M059J (cell line): ENCODE measurements at places on chromosomes 7 and 10. TPM values are rescaled to one million over a fixed set of nuclear protein-coding genes. Genes with fewer than 3 reads are reported as not detected.

- DNase-seq: no peak
These were observed 178.6 kb downstream of the POLR1F start for GRCh38 chr7:19530261-19530660.

Gene LAMB1
- total RNA-seq: 112 and 225 TPM in 2 replicates

Gene UTF1
- not detected in 2 replicates for total RNA-seq

GRCh38 chr7:17521437-17521836, 223.0 kb downstream of the AHR start:
- peak; percentile 85 for DNase-seq

- DNase-seq: no peak
These were observed 826.6 kb upstream of the LRRN3 start for GRCh38 chr7:110264288-110264687.

Gene OR6V1
- total RNA-seq: not detected in 2 replicates

DNA sequence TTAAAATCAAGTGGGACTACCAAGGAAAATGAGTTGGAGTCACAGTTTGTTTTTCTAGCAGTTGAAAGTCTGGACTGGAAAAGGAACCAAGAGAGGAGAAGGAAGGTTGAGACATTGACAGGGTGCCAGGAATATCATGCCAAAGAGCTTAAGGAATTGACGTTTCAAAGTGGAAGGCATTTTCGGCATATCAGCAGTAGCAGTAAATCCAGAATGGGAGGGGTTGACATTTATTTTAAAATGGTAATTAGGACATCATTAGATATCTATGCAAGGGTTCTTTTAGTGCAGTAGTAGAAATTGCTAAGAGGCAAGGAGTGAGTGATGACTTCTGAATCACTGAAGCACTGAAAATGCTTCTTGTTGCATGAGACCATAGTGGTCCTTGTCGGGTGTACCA, 335.9 kb upstream of the PLXDC2 start:
- no peak for DNase-seq

GRCh38 chr10:106897719-106898118, 266.8 kb downstream of the SORCS1 start:
- DNase-seq: no peak

DNA sequence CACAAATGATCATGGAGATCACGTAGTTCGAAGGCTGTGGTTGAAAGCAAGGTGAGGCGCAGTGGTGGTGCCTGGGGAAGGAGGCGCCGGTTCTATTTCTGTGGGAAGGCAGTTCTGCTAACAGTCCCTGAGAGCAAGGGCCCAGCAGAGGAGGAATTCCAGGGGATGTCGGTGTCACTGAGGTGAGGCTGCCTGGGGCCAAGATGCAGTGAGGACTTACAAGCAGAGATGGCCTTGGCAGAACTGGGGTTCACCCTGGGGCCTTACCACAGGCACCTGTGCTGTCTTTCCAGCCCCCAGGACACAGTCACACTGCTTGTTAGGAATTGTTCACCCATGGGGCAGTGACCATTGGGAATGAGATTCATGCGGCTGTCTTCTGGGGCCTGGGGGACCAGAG, 26.7 kb downstream of the GBX1 start:
- no peak for DNase-seq

DNA sequence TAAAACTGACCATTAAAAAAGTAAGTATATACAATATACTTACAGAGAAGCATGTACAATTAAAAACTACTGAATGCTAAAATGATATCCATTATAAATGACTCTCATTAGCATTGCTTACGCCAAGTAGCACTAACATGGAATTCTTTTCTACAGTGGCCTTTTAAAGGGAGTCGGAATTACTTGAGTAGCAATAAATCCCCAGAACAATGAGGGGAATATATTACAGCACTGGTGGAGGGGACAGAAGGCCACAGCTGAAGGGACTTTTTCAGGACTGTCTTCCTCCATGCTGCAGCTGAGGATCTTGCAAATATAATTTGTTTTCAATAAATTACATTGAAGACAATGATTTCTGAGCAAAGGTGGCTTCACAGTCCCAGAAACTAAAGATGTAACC, 97.0 kb downstream of the ALOX5 start:
- no peak for DNase-seq

DNA sequence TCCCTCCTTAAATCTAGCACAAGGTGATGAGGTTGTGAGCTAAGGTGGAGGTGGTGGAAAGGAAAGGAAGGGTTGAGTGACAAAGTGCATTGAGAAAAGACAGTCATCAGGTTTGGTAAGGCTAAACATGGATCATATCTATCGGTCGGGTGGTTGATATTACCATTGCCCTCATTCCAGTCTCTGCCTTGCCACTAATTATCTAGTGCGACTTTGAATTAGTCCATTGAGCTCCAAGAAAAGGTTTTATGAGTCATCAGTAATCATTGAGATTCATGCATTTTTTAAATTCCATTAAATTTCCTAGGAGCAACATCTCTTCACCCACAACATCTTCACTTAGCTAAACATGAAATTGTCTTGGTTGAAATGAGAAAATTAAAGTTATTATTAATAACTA, 68.9 kb upstream of the FRMD4A start:
- peak; percentile 57 for DNase-seq

Gene SAMD9L
- 103 and 105 TPM in 2 replicates for total RNA-seq

DNA sequence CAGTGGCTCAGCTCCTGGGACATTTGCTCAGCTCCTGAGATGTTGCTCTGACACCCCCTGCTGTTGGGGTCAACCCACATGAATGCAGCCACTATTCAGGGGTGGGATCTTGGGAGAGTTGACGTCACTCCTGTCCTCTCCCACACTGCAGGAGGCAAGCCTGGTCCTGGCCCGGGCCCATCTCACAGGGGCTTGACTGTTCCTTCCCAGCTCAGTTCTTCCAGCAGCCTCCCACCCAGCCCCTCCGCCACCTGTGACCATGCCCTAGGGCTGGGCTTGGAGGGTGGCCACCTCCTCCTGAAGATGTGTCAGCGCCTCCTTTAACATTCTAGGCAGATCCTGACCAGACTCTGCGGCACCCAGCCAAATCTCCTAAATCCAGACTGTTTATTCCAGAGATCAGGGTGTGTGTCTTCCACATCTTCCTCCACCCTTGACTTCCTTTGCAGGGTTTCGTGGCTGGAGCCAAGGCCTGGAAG, 19.1 kb upstream of the OPALIN start:
- peak; percentile 21 for DNase-seq

DNA sequence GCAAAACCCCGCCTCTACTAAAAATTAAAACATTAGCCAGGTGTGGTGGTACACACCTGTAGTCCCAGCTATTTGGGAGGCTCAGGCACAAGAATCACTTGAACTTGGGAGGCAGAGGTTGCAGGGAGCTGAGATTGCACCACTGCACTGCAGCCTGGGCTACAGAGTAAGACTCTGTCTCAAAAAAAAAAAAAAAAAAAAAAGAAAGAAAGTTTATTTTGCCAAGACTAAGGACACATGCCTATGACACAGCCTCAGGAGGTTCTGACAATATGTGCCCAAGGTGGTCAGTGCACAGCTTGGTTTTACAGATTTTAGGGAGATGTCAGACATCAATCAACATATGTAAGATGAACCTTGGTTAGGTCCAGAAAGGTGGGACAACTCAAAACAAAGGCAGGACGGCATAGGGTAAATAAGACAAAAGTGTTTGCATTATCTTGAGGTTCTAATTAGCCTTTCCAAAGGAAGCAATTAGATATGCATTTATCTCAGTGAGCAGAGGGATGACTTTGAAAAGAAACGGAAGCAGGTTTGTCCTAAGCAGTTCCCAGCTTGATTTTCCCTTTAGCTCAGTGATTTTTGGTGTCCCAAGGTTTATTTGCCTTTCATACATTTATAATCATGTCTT, 20.7 kb upstream of the OTUD1 start:
- DNase-seq: no peak

- no peak for DNase-seq
These were observed 9.6 kb upstream of the CFAP46 start for GRCh38 chr10:132951926-132952325.

GRCh38 chr7:107876916-107877315, 14.1 kb upstream of the DLD start:
- DNase-seq: no peak

GRCh38 chr7:33597181-33597580, 308.2 kb upstream of the BMPER start:
- no peak for DNase-seq

DNA sequence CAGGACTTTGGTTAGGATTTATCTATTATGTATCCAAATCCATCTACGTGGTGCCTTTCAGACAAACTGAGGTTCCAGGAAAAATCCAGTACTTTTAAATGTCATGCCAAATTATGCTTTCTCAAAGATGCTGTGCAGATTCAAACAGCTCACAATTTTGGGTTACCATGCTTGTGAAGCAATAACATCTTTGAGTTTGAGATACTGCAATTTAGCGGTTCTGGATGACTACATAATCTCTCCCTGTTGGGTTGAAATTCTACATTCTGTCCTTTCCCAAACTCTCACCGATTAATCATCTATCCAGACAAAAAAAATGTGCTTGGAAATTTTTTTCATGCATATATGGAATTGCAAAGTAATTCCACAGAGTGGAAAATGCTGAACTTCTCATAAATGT, 3.5 kb downstream of the RHOBTB1 start:
- no peak for DNase-seq

Gene PTN
- total RNA-seq: 76.2 and 114 TPM in 2 replicates

DNA sequence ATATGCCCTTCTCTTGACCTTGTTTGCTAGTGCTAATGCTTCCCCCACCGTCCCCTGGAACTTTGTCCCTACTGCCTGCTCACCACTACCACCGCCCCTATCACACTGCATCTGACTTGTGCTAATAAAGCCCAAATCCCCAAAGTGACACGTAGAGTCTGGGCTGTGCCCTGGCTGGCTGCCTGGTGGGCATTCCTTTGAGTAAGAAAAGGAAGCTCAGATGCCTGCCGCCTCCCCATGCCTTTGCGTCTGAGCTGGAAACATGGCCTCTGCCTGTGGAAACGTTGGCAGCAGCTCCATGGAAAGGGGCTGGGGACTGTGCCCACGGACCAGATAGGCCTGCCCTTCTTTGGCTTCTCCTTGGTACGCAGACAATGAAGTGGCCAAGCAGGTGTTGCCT, 138.3 kb downstream of the CYP26A1 start:
- DNase-seq: no peak
